ENCODE measurements at places on chromosomes 4 and X.
A peak's percentile ranks its signal among the peaks of the same experiment; 100 is the strongest.

GRCh38 chr4:63728480-63729177, 680.6 kb downstream of the TECRL start:
- DNase-seq = no peak

DNA sequence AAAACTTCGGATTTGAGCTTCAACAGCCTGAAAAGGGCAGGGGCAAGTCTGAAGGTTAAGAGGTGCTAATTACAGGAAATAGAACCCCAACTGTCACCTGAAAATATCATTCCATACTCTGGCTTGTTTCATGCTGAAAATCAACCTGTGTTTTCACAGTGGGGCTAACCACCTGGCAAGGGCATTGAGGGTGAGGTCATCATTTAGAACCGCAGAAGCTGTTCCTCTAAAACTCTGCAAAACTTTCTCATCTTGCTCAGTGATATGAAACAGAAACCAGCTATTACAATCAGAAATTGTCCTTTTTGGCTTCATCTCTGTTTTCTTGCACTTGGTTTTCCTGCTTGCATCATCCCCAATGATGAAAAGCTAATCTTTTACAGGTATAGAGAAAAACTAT, 247.6 kb downstream of the DCLK2 start:
- no peak for DNase-seq

- no peak for DNase-seq
These were observed 180.8 kb downstream of the MAGEB17 start for GRCh38 chrX:16347968-16348670.

GRCh38 chr4:59063015-59063720, 1953.0 kb upstream of the IGFBP7 start:
- DNase-seq = no peak

DNA sequence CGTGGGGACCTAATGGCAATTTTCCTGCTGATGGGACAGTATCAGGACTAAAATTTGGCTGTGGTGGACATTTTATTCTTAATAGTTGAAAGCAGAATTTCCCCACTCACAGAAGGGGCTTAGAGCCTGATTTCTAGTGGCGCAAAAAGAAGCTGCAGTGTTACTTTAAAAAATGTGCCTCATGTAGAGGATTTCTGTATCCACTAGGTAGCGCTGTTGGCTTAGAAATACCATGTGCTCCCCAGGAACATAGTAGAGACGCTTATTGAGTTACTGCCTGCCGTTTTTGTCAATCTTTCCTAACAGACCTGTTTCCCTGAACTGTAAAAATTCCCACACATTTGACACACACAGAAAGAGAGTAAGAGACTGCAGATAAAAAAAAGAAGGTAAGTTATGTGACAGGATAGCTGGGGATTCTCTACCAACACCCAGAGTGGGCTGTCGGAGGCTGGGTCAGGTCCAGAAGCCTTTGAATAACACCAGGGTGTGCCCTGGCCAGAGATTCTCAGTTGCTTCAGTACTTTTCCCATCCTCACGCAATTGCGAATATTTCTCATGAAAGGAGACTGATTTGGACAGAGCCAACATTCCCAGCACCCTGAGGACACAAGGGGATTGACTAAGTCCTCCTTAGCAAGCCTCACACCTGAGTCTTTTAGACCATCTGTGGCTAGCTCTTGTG, 88.4 kb downstream of the ZXDA start:
- DNase-seq = peak; percentile 38

- DNase-seq = no peak
These were observed 166.7 kb downstream of the FHIP1A start for GRCh38 chr4:151575646-151576045.

GRCh38 chr4:62344915-62345314, 1144.8 kb downstream of the ADGRL3 start:
- DNase-seq = no peak

DNA sequence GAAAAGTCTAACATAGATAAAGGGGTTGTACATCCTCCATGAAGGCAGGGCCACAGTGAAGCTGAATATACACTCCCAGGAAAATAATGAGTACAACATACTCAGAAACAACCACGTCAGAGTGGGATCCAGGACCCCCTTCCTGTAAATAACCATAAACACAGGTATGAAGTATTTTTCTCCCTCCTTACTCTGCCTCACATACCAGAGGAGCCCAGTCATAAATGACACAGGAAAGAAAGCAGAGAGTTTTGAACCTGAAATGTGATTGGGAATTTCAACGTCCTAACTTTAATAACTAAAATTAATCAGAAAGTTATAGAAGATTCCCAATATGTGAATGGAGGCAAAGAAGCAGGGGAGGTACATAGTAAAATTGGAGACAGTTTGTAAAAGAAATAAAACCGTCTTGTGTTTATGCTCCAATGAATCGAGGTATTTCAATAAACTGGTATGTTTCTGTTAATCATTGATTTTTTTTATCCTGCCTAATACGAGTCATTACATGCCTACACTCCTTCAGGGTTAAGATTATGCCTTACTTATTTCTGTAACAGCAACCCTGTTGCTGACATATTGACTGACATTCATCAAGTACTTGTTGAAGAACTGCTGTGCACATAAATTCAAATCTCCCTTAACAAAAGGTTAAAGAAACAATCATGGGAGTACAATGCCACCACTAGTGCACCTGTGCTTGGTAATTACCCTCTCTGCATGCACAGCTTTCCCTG, 431.3 kb downstream of the KCNIP4 start:
- DNase-seq = no peak

DNA sequence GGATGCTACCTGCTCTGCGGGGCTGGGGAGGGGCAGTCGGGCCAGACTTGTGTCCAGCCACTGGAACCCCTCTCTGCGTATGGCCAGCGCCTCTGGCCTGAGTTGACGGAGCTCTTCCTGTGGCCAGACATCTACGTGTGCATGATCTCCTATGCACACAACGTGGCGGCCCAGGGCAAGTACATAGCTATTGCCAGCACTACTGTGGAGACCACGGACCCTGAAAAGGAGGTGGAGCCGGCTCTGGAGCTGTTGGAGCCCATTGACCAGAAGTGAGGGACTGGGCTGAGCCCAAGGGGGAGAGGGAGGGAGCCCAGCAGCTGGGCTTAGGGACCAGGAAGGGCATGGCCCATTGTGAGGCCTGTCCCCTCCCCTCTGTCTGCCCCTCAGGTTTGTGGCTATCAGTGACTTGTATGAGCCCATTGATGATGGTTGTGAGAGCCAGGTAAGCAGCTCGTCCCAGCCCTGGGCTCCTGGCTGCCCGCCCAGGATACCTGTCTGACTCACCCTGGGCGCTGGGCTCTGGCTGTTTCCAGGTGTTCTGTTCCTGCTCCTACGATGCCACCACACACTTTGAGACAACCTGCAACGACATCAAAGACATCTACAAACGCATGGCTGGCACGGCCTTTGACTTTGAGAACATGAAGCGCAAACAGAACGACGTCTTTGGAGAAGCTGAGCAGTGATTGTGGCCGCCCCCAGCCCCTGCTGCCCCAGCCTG, 1.8 kb upstream of the FAM50A start:
- DNase-seq = no peak

DNA sequence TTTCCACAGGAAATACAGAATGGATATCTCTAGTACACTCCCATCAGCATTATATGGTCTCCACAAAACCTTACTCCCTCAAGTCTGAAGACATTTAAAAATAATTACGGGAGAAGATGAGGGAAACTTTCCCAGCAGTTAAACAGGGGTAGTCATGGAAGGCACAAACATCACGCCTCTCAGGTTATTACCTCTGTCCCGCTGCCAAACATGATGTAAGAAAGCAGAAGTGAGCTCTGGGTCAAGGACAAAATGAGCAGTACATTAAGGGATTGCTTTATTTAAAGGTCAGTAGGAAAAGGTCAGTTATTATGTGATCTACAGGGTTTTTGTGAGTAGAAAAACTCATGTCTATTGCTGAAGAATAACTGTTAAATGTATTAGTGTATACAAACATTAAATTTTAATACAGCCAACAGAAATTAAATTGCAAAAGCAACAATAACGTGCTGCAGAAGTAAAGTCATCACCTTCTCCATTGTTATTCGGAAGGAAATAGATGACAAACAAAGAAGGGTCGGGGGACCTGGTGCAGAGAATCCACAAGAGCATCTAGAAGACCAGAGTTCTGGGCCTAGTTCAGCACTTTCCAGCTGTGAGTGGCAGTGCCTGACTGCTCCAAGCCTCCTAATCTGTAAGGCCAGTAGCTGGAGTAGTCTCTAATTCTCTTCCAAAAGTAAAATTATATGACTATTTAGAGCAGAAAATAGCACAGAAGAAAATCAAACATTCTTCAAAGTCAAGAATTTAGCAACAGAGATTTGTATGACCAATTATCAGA, 171.2 kb downstream of the PPP3CA start:
- no peak for DNase-seq

DNA sequence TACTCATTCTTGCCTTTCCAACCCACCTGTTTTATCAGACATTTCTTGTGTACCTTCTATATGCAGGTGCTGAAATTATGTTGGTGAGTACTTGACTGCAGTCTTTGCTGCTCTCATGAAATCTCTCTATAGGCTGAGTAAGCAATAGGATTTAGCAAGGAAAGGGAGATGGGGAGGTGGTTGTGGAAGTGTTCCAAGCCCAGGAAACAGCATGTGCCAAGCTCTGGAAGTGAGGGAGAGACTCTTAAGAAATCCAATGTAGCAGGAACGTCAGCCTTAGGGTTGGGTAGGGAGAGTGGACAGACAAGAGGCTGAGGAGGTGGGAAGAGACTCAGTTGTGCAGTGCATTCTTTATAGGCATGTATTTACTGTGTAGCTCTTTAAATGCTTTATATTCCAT, 5.6 kb downstream of the SEPTIN11 start:
- DNase-seq = no peak

DNA sequence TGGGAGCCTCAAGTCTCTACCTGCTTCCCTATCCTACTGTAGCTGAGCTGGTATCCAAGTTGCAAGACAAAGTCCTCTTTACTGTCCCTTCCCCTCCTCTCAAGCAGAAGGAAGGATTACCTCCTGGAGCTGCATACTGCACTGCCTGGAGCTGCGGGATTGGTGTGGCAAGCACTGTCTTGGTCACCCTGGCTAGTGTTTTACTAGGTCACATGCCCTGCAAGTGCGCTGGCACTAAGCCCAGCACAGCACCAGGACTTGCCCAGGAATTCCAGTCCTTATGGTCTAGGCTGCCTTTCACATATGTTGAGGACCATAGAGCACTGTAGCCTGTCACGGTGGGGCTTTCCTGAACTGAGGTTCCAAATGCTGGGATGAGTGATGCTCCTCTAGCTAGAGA, 227.3 kb upstream of the ZC4H2 start:
- no peak for DNase-seq

- no peak for DNase-seq
These were observed 270.6 kb upstream of the SLC7A11 start for GRCh38 chr4:138512756-138513155.

DNA sequence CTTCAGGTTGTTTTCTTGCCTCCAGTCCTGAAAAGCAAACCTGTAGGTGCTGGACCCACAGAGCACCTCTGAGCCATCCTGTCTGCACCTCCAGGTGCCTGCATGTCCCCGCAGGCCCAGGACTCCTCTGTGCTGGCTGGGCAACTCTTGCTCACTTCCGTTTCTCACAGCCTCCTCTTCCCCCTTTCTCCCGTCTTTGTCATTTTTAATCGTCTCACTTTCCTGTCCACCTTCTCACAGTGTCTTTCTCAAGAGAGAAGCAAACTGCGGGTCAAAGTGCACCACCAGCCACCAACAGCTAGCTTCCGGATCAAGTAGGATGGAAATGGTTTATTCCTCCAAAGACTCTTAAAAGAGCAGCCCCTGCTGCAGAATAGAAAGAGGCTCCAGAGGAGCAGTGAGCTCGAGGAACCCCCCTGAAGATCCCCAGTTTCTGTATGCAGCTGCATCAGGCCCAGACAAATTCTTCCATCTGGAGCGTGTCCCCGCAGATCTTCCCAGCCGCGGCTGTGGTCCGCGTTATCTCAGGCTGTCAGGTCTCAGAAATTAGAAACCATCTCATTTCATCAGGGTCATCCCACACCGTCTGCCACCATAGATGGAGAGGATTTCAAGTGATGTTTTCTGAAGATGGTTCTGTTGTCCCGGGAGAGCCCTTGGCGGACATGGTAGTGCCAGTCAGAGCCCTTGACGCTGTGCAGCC, 87.7 kb downstream of the FHDC1 start:
- DNase-seq = no peak

- no peak for DNase-seq
These were observed 17.9 kb downstream of the ATP8A1 start for GRCh38 chr4:42638993-42639392.

GRCh38 chrX:123959281-123960063, 2.0 kb upstream of the STAG2 start:
- DNase-seq = no peak

- DNase-seq = peak; percentile 55
These were observed 26.8 kb upstream of the GRXCR1 start for GRCh38 chr4:42865572-42866189.

- no peak for DNase-seq
These were observed 1162.8 kb upstream of the PRKX start for GRCh38 chrX:4876268-4876667.

DNA sequence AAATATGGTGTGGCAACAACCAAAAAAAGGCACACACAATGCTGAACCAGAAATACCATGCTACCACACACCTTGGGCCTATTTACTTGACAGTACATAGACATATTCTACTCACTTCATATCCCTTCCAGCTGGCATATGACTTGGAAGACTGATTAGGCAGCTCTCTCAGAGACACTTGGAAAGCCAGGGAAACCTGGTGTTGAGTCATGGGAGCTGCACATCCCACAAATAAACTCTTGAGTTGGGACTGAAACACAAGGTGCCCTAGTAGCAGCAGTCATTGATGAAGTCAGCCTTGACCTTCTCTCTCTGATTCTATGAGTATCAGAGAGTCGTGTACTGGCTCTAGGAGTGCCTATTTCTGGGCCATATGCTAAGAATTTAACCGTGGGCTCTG, 776.6 kb upstream of the LCORL start:
- DNase-seq = no peak

DNA sequence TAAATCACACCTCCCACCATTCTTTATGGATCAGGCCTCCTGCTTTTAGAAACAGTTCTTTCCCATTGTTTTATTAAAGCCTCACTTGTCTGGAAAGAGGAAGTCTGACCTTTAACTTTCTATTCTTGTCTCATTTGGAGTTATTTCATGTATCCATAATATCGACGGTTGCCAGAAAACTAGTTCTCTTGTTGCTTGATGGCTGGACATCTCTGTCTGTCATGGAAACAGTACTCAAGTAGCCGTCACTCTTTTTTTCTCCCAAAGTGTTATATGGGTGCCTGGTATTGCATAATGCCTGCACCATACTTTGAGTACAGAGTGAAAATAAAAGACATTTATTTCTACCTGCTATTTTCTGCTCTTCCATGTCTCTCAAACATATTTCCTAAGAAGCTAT, 61.4 kb downstream of the PHEX start:
- no peak for DNase-seq

DNA sequence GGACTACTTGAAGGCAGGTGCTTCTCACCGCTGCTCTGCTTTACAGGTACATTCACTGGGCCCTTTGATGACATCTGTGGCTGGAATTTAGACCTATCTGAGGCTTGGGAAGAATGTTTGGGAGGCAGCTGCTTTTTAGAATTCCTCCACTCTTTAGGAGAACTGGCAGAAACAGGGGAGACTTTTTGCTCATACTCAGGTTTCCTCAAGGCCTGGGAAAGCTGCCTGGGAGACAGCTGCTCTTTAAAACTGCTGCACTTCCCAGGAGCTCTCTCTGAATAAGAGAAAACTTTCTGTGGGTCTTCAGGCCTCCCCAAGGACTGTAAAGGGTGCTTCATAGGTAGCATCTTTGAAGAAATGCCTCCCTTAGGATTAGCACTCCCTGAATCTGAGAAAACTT, 14.3 kb downstream of the CT47C1 start:
- DNase-seq = no peak

Measured in AML-193 (cell line).